ENCODE measurements at places on chromosomes 2 and 18.

- DNase-seq: no peak
Observed at GRCh38 chr2:7567646-7568045, 650.4 kb downstream of the RNF144A start.

GRCh38 chr2:233244818-233245217 is 6.7 kb upstream of the ATG16L1 start:
- no peak for DNase-seq

- no peak for DNase-seq
Observed at GRCh38 chr2:140436936-140437335, 1656.7 kb upstream of the NXPH2 start.

DNA sequence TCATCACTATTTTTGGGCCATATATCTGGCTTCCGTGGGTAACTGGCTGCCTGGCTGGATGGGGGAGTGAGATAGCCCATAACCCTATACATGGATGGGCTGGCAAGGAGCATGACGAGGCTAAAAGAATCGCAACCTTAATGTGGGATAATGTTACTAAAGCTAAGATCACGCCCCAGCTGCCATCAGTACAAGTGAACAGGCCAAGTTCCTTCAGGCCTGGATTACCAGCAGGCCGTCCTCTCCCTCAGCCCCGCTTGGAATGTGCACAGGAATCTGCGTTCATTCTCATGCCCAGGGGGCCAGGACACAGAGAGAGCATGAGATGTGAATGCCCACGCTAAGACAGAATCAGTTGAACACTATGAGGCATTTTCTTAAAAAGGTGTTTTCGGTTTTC is 34.7 kb downstream of the RMC1 start:
- no peak for DNase-seq

- DNase-seq: no peak
Observed at GRCh38 chr2:75959724-75960471, 249.2 kb upstream of the GCFC2 start.

DNA sequence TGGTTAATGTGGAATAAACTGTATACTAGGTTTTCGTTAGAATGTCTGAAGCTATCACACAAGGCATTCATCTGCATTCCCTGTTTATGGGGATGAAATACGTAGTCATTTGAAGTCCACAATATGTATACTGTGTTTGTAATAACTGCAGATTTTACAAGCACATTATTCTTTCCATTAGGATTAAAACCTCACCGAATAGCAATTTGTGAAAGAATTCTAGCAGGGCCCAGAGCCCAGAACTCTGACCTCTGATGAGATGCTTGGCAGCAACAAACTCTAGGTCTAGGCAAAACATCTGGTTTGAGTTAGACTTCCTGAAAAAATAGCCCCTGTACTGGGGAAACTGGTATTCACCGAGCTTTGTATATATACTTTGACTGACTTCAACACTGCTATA is 158.2 kb downstream of the SRBD1 start:
- DNase-seq: peak; percentile 26

DNA sequence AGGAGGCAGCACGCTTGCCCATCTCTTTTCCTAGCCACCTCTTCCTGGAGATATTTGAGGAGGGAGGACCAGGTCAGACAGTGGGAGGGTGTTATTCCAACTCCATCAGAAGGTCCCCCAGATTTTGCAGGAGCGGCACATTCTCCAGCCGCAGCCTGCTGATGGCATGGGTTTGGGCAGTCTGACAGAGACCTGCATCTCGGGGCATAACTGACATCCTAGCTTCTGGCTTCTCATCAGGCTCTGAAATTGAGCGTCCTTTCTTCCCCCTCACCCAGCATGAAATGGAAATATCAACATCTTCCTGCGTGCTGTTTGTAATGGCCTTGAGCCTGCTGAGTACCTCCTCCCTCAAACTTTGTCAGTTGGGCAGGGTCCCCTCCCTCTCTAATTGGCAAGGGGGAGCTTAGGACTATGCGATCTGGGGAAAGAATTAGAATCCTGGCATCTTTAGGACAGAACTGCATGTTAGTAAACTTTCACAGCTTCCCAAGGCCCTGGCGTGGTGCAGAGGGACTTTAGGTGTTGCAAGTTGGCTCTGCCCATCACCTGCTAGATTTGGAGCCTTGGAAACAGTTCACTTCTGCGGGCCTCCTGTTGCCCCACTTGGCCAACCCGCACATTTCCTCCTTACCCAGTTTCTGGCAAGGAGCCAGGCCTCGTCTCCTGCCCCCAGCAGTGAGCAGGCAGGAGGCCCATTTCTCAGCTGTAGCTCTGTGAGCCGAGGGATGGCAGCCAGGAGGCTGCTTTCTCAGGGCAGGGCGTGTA is 2.2 kb downstream of the ITM2C start:
- DNase-seq: peak; percentile 57

DNA sequence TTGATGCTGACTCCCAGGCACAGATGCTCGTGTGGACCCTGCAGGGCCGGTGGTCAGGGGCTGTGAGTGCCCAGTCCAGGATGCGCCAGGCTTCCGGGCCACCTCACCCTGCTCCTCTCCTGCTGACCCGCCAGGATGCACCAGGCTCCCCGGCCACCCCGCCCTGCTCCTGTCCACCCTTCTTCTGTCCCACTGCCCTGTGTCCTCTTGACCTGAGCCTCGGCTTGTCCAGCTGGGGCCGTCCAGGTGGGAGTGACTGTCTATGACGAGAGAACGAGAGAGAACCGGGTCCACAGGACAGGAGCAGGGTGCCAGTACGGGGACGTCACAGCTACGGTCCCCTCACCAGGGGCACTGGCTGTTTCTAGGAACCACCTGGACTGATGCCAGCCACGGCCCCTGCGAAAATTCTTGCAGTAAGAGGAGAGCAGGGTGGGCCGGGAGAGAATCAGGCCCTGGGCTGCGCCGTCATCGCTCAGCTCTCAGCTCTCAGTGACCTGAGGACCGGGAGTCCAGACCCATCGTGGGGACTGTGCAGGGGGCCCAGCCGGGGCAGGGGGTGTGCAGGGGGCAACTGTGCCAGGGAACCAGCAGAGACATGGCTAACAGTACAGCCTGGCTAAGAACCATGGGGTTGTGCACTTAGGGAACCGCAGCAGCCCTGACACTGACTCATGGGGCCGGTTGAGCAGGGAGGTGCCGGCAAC is 12.9 kb upstream of the NFATC1 start:
- no peak for DNase-seq

- no peak for DNase-seq
Observed at GRCh38 chr2:200360364-200360763, 53.9 kb downstream of the SPATS2L start.

Data from ovary (tissue), 10 donors.